ENCODE measurements at places on chromosomes 3 and 15.
A peak's percentile ranks its signal among the peaks of the same experiment; 100 is the strongest.

GRCh38 chr3:142987080-142987700, 14.2 kb upstream of the U2SURP start:
- H3K27ac ChIP-seq: no peak overlapping the region
- no peaks in the 10 kb centered on the region for H3K36me3 ChIP-seq
- no peak for DNase-seq
- no peak overlapping the region for H3K4me3 ChIP-seq
- H3K27me3 ChIP-seq: peaks cover 41% of the 10 kb centered on the region

DNA sequence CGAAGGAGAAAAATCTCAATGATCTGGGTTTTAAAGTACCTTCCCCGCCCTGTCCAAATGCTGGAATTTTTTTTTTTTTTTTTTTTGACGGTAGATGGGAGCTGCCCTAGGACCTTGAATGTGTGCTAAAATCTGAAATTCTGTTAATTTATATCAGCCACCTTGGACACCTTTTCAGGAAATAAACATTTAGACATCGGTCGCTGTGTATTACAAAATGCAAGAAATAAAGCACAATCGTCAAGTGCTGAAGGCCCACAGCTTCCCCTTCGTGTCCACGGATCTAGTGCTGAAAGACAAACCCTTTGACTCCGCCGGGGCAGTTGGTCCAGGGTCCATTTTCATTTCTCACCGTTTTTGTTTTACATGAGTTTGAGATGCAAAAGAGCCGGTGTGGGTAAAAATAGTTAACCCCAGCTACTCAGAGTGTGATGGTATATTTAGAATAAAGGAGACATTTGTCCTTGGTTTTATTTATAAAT, 90.2 kb upstream of the CHD2 start:
- peaks cover 30% of the 10 kb centered on the region for H3K4me1 ChIP-seq
- H3K4me3 ChIP-seq: peak overlapping the region; percentile 91
- no peak for DNase-seq
- peaks cover 2% of the 10 kb centered on the region for H3K36me3 ChIP-seq
- no peaks in the 10 kb centered on the region for H3K27me3 ChIP-seq

DNA sequence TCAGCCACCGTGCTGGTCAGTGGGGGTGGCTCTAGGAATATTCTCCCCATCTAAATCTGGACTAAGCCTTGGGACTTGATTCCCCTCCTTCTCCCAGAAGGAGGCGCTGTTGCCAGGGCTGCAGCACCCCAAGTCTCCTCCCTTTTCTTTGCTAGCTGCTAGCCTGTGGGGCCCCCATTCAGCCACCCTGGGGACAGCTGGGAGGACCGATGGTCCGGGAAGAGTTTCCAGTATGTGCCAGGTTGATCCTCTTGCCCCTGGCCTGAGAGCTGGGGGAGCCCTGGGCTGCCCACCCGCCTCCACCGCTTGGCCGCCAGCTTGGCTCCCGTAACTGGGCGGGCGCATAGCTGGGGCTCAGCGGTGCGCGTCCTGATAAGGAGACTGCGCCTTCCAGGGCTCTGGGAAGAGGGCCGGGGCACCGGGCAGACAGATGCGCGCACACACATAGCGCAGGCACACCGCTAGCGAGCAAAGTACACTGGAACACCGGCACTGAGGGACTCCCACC, 4.2 kb downstream of the SMAD6 start:
- H3K27me3 ChIP-seq: peaks cover 25% of the 10 kb centered on the region
- H3K27ac ChIP-seq: no peak overlapping the region
- H3K36me3 ChIP-seq: no peaks in the 10 kb centered on the region
- no peak for DNase-seq

DNA sequence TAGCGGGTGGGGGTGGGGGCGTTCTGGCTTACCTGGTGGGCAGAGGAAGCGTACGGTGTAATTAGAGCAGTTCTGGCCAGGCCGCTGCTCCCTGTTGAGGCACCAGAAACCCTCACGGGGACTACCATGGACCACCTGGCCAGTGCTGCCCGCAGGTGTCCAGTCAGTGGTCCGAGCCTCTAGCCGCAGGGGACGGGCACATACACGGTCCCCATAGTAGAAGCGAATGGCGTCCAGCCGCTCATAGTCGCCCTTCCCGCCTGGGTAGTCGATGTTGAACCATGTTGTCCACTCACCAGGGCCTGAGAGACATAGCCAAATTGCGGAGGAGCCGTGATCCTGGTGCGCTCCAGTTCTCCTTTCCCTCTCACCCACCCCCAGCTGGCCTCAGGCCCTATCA, 4.5 kb downstream of the CILP start:
- H3K4me3 ChIP-seq: no peak overlapping the region
- no peak for DNase-seq
- H3K36me3 ChIP-seq: peaks cover 2% of the 10 kb centered on the region
- peaks cover 16% of the 10 kb centered on the region for H3K27me3 ChIP-seq

DNA sequence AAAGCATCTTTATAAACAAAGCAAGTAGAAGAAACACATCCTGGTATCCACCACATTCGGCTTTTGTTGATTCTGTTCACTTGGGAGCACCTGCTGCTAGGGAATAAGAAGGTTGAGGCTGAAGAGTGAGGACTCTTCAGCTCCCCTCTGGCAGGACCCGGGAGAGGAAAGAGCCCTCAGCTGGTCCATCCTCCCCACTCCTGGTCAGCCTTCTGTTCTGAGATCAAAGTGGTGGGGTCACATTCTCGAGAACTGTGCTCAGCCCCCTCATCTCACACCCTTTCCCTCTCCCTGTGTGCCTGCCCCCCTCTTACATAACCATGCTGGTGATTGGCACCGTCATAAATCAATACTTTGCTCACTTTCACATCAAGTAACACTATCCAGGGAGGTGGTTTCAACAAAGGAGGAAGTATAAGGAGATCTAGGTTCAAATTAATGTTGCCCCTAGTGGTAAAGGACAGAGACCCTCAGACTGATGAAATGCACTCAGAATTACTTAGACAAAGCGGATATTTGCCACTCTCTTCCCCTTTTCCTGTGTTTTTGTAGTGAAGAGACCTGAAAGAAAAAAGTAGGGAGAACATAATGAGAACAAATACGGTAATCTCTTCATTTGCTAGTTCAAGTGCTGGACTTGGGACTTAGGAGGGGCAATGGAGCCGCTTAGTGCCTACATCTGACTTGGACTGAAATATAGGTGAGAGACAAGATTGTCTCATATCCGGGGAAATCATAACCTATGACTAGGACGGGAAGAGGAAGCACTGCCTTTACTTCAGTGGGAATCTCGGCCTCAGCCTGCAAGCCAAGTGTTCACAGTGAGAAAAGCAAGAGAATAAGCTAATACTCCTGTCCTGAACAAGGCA, at the start of gene NR1I2:
Gene NR1I2, plus strand, starts transcription at position 772 of the 869 bp plus-strand sequence.
- peak within 1 kb of the TSS; percentile 35 for H3K27ac ChIP-seq
- H3K4me1 ChIP-seq: peaks cover 2% of the 10 kb centered on the region
- no peaks in the 10 kb centered on the region for H3K27me3 ChIP-seq
- no peak within 1 kb of the TSS for H3K4me3 ChIP-seq
- H3K36me3 ChIP-seq: peaks cover 2% of the 10 kb centered on the region
- no peak for DNase-seq

- H3K27ac ChIP-seq: no peak overlapping the region
- no peak for DNase-seq
- peaks cover 14% of the 10 kb centered on the region for H3K27me3 ChIP-seq
- no peak overlapping the region for H3K4me3 ChIP-seq
These were observed 54.3 kb upstream of the MEF2A start for GRCh38 chr15:99511531-99511865.

- H3K36me3 ChIP-seq: no peaks in the 10 kb centered on the region
- H3K27me3 ChIP-seq: no peaks in the 10 kb centered on the region
- no peak for DNase-seq
- peak overlapping the region; percentile 39 for H3K4me3 ChIP-seq
These were observed 121.3 kb downstream of the RPLP1 start for GRCh38 chr15:69573815-69574475.

- H3K27me3 ChIP-seq: no peaks in the 10 kb centered on the region
- no peak overlapping the region for H3K27ac ChIP-seq
- DNase-seq: no peak
- peaks cover 3% of the 10 kb centered on the region for H3K4me1 ChIP-seq
- peaks cover 3% of the 10 kb centered on the region for H3K36me3 ChIP-seq
- no peak overlapping the region for H3K4me3 ChIP-seq
These were observed 166.4 kb downstream of the ATG7 start for GRCh38 chr3:11438646-11439045.

DNA sequence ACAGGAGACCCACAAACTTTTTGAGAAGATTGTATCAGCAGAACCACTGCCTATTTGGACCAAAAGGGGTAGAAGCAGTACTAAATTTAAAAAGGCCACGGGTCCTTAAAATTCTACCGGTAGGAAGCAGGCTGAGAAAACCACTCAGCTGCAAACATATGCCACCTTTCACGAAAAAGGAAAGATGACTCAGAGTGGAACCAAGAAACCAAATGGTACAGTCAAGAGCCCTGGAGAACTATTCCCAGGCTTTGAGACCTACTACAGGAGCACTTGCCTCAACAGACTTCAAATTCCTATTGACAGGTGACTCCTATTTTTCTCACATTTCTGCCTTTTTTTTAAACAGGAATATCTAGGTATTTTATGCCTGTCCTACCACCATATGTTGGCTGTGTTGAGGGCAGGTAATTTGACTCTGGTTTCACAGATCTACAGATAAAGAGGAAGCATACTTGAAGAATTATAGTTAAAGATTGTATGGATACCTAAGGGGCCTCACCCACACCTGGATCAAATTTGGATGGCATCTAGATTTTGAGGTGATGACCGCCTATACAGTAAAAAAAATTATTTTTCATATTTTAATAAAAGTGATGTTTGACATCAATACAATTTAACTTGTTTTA, 10.1 kb downstream of the GOLIM4 start:
- peaks cover 14% of the 10 kb centered on the region for H3K27me3 ChIP-seq
- no peak overlapping the region for H3K27ac ChIP-seq
- no peak overlapping the region for H3K4me3 ChIP-seq
- no peak for DNase-seq

GRCh38 chr3:156170571-156170970, 50.2 kb downstream of the KCNAB1 start:
- no peaks in the 10 kb centered on the region for H3K4me1 ChIP-seq
- DNase-seq: no peak
- peaks cover 37% of the 10 kb centered on the region for H3K27me3 ChIP-seq
- H3K27ac ChIP-seq: no peak overlapping the region
- no peaks in the 10 kb centered on the region for H3K36me3 ChIP-seq

DNA sequence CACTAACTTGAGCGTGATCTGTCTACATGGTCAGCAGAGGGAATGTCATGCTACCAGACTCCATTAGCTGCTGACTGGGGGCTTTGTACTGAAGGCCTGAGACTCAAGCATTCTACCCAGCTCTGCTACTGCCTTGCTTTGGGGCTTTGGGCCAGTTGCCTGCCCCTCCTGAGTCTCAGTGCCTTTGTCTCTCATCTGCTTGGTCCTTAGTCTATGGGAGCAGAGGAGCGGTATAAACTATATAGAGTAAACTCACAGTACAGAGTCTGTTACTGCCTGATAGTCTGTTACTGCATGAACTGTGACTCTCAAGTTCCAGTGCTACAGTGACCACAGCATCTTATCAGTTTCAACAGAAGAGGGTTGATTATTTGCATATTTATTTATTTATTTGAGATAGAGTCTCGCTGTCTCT, 38.5 kb upstream of the C15orf39 start:
- DNase-seq: no peak
- peaks cover 2% of the 10 kb centered on the region for H3K4me1 ChIP-seq
- H3K27ac ChIP-seq: no peak overlapping the region
- peaks cover 7% of the 10 kb centered on the region for H3K27me3 ChIP-seq

- H3K27me3 ChIP-seq: no peaks in the 10 kb centered on the region
- no peak overlapping the region for H3K27ac ChIP-seq
- DNase-seq: no peak
- no peaks in the 10 kb centered on the region for H3K4me1 ChIP-seq
- H3K4me3 ChIP-seq: no peak overlapping the region
These were observed 68.6 kb downstream of the SLC6A6 start for GRCh38 chr3:14471016-14471415.

DNA sequence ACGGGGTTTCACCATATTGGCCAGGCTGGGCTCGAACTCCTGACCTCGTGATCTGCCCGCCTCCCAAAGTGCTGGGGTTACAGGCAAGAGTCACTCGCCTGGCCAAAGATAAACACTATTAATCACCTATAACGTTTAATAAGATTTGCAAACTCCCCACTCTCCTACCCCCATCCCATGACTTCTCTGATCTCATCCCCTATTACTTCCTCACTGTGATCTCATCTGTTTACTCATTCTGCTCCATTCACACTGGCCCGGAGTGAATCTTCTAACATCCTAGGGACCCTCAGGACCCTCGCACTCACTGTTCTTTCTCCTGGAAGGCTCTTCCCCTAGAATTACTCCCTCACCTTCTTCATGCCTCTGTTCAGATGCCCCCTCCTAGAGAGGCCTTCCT, 78.9 kb downstream of the DGKG start:
- H3K27ac ChIP-seq: no peak overlapping the region
- no peak overlapping the region for H3K4me3 ChIP-seq
- H3K4me1 ChIP-seq: peaks cover 6% of the 10 kb centered on the region
- no peak for DNase-seq

DNA sequence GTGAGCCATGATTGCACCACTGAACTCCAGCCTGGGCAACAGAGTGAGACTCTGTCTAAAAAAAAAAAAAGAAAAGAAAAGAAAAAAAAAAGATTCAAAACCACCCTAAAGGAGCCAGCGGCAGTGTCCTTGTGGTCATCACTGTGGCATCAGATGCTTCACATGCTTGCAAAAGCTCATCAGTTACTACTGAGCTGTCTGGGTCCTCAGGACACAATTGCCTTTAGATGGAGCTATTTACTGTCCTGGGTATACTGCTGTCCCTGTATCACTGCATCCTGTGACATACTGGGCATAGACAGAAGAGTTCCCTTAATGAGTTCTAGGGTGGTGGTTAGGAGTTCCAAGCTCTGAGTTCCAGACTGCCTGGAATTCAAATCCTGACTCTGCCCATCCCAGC, 85.8 kb downstream of the LINGO1 start:
- H3K36me3 ChIP-seq: no peaks in the 10 kb centered on the region
- no peak overlapping the region for H3K4me3 ChIP-seq
- no peak overlapping the region for H3K27ac ChIP-seq
- peaks cover 13% of the 10 kb centered on the region for H3K27me3 ChIP-seq
- H3K4me1 ChIP-seq: peaks cover 10% of the 10 kb centered on the region

DNA sequence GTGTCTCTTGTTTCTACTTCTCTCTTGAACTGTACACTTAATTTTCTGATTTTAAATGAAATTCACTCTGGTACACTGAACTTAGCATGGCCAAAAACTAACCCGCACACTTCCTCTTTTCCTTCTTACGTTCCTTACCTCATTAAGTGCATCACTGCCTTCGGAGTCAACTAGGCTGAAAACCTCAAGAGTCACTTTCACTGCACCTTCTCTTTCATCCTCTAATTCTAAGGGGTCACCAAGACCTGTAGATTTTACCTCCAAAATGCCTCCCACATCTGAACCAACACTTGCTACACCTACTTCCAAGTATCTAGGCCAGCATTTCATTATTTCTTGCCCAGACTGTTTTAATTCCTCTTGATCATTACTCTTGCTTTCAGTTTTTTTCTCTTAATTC, 6.6 kb downstream of the CBLB start:
- DNase-seq: no peak
- peaks cover 35% of the 10 kb centered on the region for H3K4me1 ChIP-seq
- no peak overlapping the region for H3K27ac ChIP-seq
- peaks cover 10% of the 10 kb centered on the region for H3K36me3 ChIP-seq
- H3K4me3 ChIP-seq: no peak overlapping the region

GRCh38 chr3:98012979-98013378, 22.1 kb downstream of the GABRR3 start:
- no peak for DNase-seq
- peaks cover 7% of the 10 kb centered on the region for H3K27me3 ChIP-seq
- H3K27ac ChIP-seq: no peak overlapping the region
- H3K4me1 ChIP-seq: peaks cover 5% of the 10 kb centered on the region
